ENCODE measurements at places on chromosomes 13 and 19.
A peak's percentile ranks its signal among the peaks of the same experiment; 100 is the strongest.

GRCh38 chr13:78409172-78409571, 194.2 kb downstream of the POU4F1 start:
- no peak for DNase-seq

- DNase-seq: no peak
Observed at GRCh38 chr19:4140237-4140711, 13.2 kb upstream of the CREB3L3 start.

DNA sequence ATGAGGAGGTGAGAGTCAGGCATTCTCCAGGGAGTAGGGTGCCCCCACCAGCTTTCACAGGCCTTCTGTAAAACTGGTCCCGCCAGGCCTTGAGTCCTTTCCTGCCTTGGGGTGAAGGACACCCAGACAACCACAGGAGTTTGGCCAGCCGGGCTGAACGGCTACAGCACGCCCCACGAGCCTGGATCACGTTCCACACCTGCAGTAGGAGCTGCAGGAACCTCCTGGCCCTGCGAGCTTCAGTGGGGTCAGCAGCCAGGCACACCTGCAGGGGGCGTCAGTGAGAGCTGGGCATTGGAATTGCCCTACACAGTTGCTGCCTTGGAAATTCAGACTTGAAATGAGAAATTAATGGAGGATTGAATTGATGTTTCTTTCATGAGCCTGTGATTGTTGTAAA, 45.7 kb downstream of the COL4A2 start:
- DNase-seq: peak; percentile 62

DNA sequence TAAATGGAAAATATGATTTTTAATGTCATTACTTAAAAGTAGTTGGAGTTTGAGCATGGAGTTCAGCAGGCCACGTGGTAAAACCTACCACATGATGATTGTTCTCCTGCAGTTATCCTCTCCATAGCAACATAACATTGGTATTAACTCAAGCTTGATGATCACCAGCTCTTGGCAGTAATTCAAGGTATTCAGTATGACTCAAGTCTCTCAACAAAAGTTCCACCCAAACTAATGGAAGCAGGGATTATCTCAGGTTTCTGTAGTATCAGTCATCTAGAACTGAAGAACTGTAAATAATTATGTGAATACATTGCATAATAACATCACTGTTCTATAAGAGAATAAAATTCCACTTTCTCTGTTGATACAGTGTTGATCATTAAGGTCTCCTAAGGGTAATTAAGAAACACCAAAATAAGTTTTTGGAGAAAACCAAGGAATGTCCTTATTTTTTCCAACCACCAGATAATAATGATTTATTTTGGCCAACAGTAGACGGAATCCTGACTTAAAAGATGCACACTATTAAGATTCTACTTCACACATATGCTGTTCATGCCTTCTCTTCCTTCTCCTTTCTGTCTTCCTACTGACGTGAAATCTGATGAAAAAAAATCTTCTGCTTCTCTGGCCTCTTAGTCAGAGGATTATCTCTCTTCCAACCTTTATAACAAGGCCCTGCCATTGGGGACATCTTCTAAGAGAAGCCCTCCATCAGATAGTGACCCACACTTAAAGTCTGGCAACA, 1092.3 kb downstream of the EFNB2 start:
- no peak for DNase-seq

DNA sequence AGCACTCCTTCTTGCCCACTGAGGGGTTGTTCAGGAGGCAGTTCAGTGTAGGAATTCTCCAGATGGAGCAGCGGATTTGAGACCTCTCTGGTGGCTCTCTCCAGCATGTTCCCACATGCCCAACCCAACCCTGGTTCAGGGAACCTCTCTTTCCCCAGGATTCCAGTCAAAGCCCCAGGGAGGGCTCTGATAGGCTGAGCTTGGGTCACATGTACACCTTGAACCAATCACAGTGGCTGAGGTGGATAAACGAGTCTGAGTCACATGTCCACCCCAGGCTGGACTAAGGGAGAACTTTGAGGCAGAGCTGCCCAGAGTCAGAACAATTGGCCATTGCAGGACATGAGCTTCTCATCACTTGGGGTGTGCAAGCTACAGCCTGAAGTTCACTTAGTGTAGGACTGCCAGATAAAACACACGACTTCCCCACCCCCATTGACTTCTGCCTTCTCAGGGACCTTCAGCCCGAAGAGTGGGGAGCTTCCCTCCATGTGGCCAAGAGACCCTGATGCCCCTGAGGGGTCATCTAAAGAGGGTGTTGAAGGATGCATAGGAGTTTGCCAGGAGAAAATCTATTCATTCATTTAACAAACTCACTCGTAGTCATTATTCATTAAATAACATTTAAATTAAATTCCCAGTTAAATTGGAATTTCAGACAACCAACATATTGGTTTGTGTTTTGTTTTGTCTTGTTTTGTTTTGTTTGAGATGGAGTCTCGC, 4.0 kb upstream of the MAST3 start:
- DNase-seq: no peak

GRCh38 chr13:36858290-36858689, 39.3 kb downstream of the RFXAP start:
- DNase-seq: no peak

DNA sequence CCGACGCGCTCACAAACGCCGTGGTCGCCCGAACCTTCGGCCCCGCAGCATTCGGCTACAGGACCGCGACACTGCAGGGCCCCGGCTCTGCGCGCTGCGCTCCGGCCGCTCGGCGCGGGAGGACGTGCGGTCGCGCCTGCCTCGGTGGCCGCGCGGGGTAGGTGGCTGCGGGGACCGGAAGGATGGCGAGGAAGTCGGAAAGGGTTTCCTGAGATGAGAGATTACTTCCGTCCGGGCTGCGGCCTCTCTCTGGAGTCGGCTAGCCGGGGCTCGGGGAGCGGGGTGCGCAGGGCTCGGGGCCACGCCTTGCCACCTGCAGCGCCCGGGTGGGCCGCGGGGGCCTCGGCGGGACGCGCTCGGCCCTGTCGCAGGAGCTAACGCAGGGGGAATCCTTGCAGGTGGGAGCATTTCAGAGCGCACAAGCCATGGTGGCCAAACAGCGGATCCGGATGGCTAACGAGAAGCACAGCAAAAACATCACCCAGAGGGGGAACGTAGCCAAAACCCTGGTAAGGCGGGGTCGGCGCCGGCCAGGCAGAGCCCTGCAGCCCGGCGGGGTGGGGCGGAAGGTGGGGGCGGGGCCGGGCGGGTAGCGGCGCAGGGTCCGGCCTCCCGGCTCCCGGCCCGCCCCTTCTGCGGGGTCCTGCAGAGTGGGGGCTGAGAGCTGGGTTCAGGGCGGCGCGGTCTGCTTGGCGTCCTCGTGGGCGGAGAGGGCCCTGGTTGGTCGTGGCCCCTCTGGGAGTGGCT, at the start of gene SERP2:
SERP2 (plus strand) TSS at position 224 of the 747 bp plus-strand sequence; CDS start at position 426, 202 bp downstream.
- DNase-seq: no peak

DNA sequence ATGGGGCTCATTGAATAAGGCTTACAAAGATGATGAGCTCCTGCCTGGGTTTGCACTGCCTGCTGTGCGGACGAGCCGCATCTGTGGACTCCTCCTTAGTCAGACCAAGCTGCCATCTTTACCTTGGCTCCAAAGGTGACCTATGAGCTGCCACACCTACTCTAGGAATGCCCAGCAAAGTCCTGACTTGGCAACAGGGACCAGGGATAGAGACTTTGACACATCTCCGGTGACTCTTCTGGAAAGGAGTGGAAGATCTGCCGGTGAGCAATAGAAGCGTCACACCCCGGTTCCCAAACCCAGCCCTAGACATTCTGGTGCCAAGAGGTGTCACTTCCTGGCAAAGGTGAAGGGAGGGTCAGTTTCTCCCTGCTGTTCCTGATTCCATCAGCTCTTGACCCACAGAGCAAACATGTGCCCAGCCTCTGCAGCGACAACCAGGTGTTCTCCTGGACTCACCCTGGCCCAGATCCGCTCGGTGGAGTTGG, 50.2 kb upstream of the GTF3A start:
- DNase-seq: no peak
